ENCODE measurements at places on chromosomes 11 and 22. TPM values are rescaled to one million over a fixed set of nuclear protein-coding genes. Genes with fewer than 3 reads are reported as not detected.

The ANGPTL5 gene
- total RNA-seq = not detected

The GAL3ST1 gene
- not detected for total RNA-seq

DNA sequence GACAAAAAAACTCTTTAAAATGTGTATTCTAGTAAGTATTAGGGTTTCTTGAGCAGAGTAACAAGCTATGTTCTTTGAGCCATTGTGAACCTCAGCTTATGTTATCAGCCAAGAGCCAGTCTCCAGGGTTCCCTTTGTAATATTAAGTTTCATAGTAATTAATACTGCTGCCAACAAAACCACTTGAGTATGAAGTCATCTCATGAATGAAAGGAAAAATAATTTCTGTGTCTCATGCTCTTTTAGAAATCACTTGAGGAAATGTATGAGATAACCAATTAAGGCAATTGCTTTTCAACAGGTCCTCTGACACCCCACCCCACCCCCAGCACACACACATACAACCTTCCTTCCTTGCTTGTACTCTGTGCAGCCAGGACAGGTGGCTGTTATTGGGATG, 59.9 kb downstream of the BBOX1 start:
- DNase-seq = no peak
- H3K27ac ChIP-seq = no peak overlapping the region
- no peaks in the 10 kb centered on the region for H3K27me3 ChIP-seq
- no peaks in the 10 kb centered on the region for H3K4me1 ChIP-seq

DNA sequence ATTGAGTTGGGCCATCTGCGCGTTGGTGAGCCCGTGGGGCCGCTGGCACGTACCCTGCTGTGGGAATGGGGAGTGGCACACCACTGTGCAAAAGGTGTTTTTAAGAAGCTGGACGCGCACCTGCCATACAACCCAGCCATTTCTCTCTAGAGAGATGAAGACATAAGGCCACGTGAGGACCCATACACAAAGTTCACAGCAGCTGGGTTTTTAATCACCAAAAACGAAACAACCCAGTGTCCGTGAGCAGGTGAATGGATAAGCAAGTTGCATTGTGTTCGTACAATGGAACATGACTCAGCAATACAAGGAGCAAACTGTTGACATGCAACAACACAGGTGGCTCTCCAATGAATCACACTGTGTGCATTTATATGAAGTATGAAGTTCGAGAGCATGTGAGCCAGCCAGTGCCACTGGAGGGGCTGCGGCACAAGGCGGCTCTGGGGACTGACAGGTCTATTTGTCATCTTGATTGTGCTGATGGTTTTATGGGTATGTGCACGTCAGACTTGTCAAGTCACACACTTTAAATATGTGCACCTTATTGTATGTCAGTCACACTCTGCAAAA, 30.6 kb upstream of the PANX2 start:
- H3K36me3 ChIP-seq = no peaks in the 10 kb centered on the region
- H3K4me3 ChIP-seq = no peak overlapping the region
- no peak overlapping the region for H3K27ac ChIP-seq
- no peaks in the 10 kb centered on the region for H3K4me1 ChIP-seq
- H3K27me3 ChIP-seq = peaks cover 4% of the 10 kb centered on the region

The PNPLA3 gene
- 0.47 TPM for total RNA-seq

The PHF21B gene
- total RNA-seq = not detected

GRCh38 chr11:120340529-120340928, 4.3 kb downstream of the ARHGEF12 start:
- no peak for DNase-seq
- no peak overlapping the region for H3K27ac ChIP-seq
- H3K4me1 ChIP-seq = peaks cover 47% of the 10 kb centered on the region
- H3K27me3 ChIP-seq = peaks cover 30% of the 10 kb centered on the region

- H3K27me3 ChIP-seq = no peaks in the 10 kb centered on the region
- no peaks in the 10 kb centered on the region for H3K36me3 ChIP-seq
- no peak overlapping the region for H3K4me3 ChIP-seq
- peaks cover 60% of the 10 kb centered on the region for H3K4me1 ChIP-seq
These were observed 7.3 kb downstream of the TBC1D22A start for GRCh38 chr22:46769706-46770105.

The ALKBH8 gene
- 8.5 TPM for total RNA-seq
